ENCODE measurements at places on chromosomes 6 and 20. TPM values are rescaled to one million over a fixed set of nuclear protein-coding genes. Genes with fewer than 3 reads are reported as not detected.

The GTF2H4 gene
- 26.2 TPM for total RNA-seq

GRCh38 chr20:22274330-22274729 lies 310.0 kb downstream of the FOXA2 start:
- no peak overlapping the region for H3K27ac ChIP-seq
- H3K4me1 ChIP-seq: no peaks in the 10 kb centered on the region
- H3K36me3 ChIP-seq: no peaks in the 10 kb centered on the region
- no peak overlapping the region for H3K4me3 ChIP-seq
- DNase-seq: no peak
- no peaks in the 10 kb centered on the region for H3K27me3 ChIP-seq

GRCh38 chr20:41379551-41379950 lies 12.9 kb upstream of the EMILIN3 start:
- no peak overlapping the region for H3K4me3 ChIP-seq
- no peaks in the 10 kb centered on the region for H3K27me3 ChIP-seq
- no peak overlapping the region for H3K27ac ChIP-seq
- H3K4me1 ChIP-seq: no peaks in the 10 kb centered on the region

DNA sequence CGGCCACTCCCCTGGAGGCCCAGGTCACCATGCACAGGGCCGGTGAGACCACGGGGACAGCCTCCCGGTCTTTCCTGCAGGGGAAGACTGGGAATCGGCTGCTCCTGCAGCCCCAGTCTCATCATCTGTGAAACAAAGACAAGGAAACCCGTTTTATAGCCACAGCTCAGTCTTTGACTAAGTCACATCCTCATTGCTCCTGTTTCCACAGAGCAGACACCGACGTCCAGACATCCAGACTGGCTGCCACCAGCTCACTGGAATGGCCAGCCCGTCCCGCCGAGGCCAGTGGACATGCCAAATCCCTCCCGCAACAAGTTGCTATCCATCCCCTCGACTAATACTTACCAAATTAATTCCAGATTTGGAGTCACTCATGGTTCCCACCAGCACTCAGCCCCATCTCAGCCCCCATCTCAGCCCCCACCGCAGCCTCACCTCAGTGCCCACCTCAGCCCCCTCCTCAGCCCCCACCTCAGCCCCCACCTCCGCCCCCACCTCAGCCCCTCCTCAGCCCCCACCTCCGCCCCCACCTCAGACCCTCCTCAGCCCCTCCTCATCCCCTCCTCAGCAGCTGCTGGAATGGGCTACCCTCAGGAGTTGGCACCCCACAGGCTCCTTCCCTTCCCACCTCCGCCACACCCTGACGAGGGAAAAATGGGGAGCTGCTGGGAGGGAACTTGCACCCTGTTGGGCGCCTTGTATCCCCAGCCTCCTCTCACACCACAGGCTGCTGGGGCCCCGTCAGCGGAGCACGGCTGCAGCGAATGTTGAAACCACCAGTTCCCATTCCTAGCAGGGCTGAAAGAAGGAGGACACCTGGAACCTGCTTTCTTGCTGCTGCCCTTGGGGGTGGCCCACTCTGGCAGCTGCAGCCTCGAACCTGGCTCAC lies 48.7 kb downstream of the YTHDF1 start:
- H3K27ac ChIP-seq: no peak overlapping the region
- H3K27me3 ChIP-seq: peaks cover 7% of the 10 kb centered on the region
- no peak for DNase-seq
- H3K4me3 ChIP-seq: no peak overlapping the region

The HMGN4 gene
- total RNA-seq: 53.5 TPM

DNA sequence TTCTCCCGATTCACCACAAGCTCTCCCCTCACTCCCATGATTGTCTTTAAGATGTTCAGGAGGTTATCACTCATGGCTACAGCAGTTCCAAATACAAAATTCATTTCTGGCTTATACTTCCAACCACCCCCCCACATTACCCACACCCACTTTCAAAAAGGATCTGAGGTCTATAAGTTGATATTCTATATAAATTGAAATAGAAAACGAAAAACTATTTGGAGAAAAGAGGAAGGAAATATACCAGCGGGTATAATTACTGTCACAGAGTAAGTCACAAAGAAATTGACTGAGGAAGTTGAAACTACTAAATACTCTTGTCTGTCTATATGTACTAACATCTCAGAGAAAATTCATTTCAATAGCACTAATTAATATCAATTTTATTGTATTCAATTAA lies 112.7 kb upstream of the TNFAIP3 start:
- H3K4me3 ChIP-seq: no peak overlapping the region
- H3K27me3 ChIP-seq: no peaks in the 10 kb centered on the region
- H3K4me1 ChIP-seq: no peaks in the 10 kb centered on the region
- no peak overlapping the region for H3K27ac ChIP-seq
- H3K36me3 ChIP-seq: no peaks in the 10 kb centered on the region

GRCh38 chr6:17450832-17451231 lies 57.4 kb downstream of the CAP2 start:
- H3K4me1 ChIP-seq: no peaks in the 10 kb centered on the region
- H3K27ac ChIP-seq: no peak overlapping the region
- no peak for DNase-seq
- no peaks in the 10 kb centered on the region for H3K36me3 ChIP-seq

GRCh38 chr6:162056745-162057144 lies 670.8 kb downstream of the PRKN start:
- H3K4me1 ChIP-seq: no peaks in the 10 kb centered on the region
- no peak for DNase-seq
- H3K36me3 ChIP-seq: no peaks in the 10 kb centered on the region

The PHF20 gene
- 34.7 TPM for total RNA-seq

The TNNC2 gene
- total RNA-seq: 2.1 TPM
